ENCODE measurements at places on chromosomes 4 and X.

- DNase-seq: no peak
Observed at GRCh38 chr4:38150766-38151165, 190.6 kb downstream of the PTTG2 start.

GRCh38 chr4:77385124-77385969, 220.3 kb upstream of the CXCL13 start:
- DNase-seq: peak; percentile 16

GRCh38 chr4:3021627-3022026, 52.7 kb downstream of the HTT-AS start:
- DNase-seq: no peak

- no peak for DNase-seq
Observed at GRCh38 chr4:125639182-125639621, 324.4 kb downstream of the FAT4 start.

- peak; percentile 63 for DNase-seq
Observed at GRCh38 chrX:134990801-134991481, at the start of gene SMIM10. TSS of gene SMIM10 (plus strand) at chrX:134990991. CDS start at chrX:134991096, 105 bp downstream.

- DNase-seq: no peak
Observed at GRCh38 chr4:24778464-24779225, 16.7 kb upstream of the SOD3 start.

GRCh38 chr4:98506462-98507132, 151.8 kb downstream of the TSPAN5 start:
- no peak for DNase-seq

- DNase-seq: no peak
Observed at GRCh38 chr4:172390331-172390730, 577.1 kb downstream of the GALNTL6 start.

DNA sequence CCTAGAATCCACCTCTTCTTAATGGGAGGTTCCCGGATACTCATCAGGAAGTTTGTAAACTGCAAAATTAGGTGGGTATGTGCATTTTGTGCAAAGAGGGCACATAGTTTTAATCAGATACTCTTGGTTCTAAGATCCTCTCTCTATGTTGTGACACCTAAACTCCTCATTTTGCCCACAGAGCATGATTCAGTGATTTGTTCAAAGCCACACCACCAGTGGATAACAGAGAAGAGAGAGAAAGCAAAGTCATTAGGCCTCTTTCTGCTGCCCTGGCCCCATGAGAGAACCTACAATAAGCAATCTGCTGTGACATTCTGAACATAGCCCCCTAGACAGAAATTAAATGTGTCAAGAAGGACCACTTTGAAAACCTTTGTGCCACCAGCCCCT, 72.3 kb upstream of the STIM2 start:
- no peak for DNase-seq

DNA sequence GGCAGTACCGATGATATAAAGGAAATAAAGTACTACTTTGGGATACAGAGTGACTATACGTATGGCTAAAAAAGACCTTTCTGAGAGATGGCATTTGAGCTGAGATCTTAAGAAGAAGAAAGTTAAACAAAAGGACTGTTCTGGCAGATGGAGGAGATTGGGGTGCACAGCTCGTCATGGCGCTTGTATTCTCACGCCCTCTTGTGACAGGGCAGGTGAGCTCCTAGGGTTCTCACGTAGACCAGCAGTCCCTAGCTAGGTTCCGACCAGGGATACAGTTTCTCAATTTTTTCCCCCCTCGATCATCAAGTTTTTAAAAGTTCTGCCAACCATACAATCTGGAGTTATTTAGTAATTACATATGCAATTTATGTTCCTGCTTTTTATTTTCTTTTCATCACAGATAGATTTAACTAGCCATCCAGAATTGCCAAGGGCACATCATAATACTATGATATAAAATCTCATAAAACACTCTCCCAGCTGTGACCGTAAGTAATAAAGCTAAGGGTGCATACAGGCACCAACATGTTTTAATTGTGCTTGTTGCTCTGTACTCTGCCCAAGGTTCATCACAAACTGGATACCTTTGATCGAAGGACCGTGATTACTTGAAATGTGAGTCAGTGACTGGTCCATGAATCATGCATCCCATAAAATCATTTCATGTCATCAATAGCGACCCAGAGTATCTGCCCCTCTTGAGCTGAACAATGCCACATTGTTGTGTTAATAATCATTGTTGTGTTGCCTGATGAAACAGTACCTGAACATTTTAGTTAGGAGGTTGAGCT, 69.4 kb upstream of the ZNF518B start:
- no peak for DNase-seq

DNA sequence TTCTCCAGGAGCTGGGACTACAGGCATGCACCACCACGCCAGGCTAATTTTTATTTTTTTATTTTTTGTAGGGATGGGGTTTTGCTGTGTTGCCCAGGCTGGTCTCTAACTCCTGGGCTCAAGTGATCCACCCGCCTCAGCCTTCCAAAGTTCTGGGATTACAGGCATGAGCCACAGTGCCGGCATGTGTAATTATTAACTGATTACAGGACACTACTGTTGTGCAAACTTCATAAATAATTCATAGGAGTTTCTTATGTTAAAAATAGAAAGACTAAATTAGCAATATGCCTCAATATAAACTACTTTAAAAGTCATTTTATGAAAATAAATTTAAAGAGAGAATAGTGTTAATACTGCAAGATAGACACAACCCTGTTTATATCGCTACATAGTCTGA, 221.9 kb downstream of the SNCA start:
- DNase-seq: no peak

- no peak for DNase-seq
Observed at GRCh38 chrX:41889317-41890025, 33.9 kb downstream of the CASK start.

DNA sequence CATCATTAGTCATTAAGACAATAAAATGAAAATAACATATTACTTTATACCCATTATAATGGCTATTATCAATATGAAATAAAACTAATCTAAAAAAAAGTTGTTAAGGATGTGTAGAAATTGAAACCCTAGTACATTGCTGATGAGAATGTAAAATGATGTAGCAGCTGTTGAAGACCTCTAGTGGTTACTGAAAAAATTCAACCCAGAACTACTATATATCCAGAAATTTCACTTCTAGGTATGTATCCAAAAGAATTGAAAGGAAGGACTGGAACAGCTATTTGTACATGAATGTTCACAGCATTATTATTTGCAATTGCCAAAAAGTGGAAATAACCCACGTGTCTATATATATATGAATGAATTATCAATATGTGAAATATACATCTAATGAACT, 180.3 kb upstream of the KLHL4 start:
- DNase-seq: no peak

- DNase-seq: no peak
Observed at GRCh38 chr4:128653527-128654444, 155.7 kb upstream of the JADE1 start.

- no peak for DNase-seq
Observed at GRCh38 chr4:107970063-107970798, 19.5 kb upstream of the HADH start.

- no peak for DNase-seq
Observed at GRCh38 chr4:10205223-10205622, 88.6 kb upstream of the WDR1 start.

DNA sequence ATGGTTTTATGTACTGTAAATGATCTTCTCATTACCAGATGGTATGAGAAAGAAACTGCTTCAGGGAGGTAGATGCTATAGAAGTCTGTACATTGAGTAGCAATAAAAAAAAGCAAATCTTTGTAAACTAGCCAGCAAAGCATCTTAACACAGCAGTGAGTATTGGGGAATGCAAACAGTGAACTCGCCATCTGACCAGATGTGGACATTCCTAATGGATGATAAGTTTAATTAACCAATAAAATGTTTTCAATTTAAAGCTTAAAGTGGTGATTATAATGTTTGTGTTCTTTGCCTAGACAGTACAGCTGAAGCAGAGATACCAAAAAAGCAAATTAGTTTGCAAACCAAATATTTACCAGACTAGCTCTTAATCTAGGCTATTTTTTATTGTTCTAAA, 1144.2 kb downstream of the FAT4 start:
- DNase-seq: no peak

DNA sequence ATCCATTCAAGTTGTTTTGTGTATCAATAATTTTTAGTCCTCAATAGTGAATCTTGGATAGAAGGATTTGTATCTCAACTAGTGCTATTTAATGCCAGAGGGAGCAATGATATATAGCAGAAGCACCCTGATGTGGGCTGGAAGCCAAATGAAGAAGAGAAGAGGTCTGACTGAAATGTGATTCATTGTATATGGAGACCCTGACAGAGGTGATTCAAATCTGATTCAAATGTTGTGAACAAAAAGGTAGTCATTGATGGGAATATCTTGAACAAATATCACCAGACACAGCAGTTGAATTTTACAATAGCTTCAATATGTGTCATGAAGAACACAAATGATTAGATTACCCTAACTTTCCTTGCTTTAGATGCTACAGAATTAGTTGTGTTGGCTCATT, 27.5 kb upstream of the SULT1B1 start:
- DNase-seq: no peak

- DNase-seq: peak; percentile 20
Observed at GRCh38 chr4:88672987-88673386, 24.6 kb downstream of the NAP1L5 start.

- DNase-seq: peak; percentile 39
Observed at GRCh38 chrX:8748855-8749254, 16.9 kb upstream of the ANOS1 start.

GRCh38 chr4:103496800-103497199, 223.0 kb downstream of the TACR3 start:
- DNase-seq: no peak

GRCh38 chr4:2402048-2402842, 16.2 kb downstream of the ZFYVE28 start:
- DNase-seq: no peak

- no peak for DNase-seq
Observed at GRCh38 chrX:70762285-70762684, 146.2 kb downstream of the TEX11 start.

GRCh38 chr4:8353158-8353669, 83.7 kb downstream of the HTRA3 start:
- no peak for DNase-seq

DNA sequence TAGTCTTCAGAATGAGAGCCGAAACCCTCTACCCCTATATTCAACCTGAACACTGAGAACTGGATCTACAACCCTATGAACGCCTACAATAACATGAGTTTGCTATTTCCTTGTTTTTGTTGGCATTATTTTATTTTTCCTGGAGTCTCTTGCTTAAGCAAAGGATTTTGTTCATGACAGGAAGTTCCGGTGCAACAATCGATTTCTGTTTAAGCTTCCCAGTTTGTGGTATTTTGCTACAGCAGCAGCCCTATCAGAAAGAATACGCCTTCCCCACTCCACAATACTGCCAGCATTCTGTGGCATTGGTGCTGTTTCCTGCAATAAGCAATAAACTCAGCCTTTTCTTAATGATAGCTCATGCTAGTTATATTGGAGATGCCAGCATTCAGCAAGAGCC, 60.9 kb downstream of the NPY5R start:
- no peak for DNase-seq

DNA sequence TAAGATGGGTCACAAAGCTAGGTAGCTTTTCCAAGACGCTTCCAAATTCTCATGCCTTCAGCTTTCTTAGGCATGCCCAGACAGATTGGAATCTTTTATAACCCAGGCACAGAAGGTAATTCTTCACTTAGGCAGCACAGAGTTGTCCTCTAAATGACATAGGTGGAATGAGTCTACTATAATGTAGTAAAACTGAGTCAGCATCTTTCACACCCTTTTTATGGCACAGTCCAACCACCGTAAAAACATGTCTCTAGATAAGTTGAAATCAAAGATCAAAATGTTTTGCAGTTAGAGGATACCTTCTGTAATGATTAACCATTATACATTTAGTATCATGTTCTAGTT, 128.4 kb upstream of the FAT1 start:
- no peak for DNase-seq

- DNase-seq: no peak
Observed at GRCh38 chr4:139956507-139957017, 197.4 kb downstream of the MAML3 start.

- DNase-seq: no peak
Observed at GRCh38 chr4:139574641-139575040, 18.6 kb upstream of the SETD7 start.

DNA sequence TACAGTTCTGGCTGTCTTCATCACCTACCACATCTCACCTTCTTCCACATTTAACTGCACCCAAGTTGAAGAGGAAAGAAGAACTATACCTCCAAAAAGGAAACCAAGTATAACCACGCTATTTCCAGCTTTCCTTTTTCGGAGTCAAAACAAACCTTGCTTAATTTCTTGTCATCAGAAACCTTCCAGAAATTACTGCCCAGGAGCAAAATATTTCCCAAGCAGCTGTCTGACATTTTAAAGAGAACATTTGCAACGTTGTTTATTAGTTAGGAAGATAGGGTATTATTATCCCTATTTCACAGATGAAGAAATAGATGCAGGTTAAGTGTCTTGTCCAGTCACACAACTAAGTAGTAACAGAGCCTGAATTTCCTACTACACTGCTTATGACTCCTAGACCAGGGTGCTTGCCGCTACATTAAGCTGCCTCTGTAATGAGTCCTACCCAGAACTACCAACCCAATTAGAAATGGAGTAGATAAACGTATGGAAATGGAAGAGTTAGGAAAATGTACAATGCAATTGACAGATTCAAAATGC, 2.2 kb upstream of the ACSL4 start:
- DNase-seq: no peak

DNA sequence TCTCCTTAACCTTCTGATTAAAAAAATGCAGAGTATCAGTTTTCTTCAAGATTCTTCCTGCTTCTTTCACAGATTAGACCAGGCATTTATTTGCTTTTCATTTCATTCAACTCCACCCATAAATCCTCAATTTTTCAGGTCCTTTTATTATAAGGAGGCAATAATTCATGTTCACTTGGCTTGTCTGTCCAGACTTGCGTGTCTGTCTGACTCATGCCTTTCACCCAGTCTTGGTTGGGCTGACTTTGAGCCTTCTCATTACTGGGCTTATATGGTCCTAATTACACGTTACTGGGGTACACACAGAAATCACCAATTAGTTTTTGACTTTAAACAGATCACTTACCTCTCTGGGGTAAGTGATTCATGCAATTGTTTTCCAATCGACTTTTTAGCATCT, 48.8 kb upstream of the GALNT7 start:
- no peak for DNase-seq

Data from CD4-positive, alpha-beta T cell (primary cell).